GM12878 (cell line): ENCODE measurements at places on chromosomes 3 and 15. TPM values are rescaled to one million over a fixed set of nuclear protein-coding genes. Genes with fewer than 3 reads are reported as not detected.
A peak's percentile ranks its signal among the peaks of the same experiment; 100 is the strongest.

Gene LTF
- total RNA-seq = 0.31 TPM in 1 of 2 replicates, not detected in the other

DNA sequence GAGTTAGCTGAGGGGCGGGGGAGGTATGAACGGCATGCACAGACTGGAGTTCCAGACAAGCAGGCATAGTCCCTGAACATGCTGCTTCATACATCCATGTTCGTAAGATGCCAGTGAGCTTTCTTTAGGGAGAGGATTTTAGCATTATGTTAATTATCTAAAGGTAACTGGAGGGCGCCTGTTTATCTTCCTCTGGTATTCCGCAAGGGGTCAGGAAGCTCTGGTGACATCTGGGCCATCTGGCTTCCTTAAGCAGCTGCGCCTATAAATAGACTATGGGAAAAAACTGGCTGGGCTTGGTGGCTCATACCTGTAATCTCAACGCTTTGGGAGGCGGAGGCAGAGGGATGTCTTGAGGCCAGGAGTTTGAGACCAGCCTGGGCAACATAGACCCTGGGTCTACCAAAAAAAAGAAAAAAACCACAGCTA is 1.5 kb upstream of the FBXO22 start:
- H3K27me3 ChIP-seq = no peaks in the 10 kb centered on the region
- no peaks in the 10 kb centered on the region for H3K4me1 ChIP-seq
- no peaks in the 10 kb centered on the region; the same call in 1 of the 2 replicates for H3K36me3 ChIP-seq
- H3K4me3 ChIP-seq = no peak overlapping the region
- H3K27ac ChIP-seq = no peak overlapping the region

GRCh38 chr15:43525131-43525530 is 7.7 kb downstream of the MAP1A start:
- H3K27ac ChIP-seq = no peak overlapping the region
- H3K4me3 ChIP-seq = no peak overlapping the region
- no peaks in the 10 kb centered on the region for H3K27me3 ChIP-seq
- no peaks in the 10 kb centered on the region for H3K36me3 ChIP-seq
- no peaks in the 10 kb centered on the region for H3K4me1 ChIP-seq
- no peak for DNase-seq

DNA sequence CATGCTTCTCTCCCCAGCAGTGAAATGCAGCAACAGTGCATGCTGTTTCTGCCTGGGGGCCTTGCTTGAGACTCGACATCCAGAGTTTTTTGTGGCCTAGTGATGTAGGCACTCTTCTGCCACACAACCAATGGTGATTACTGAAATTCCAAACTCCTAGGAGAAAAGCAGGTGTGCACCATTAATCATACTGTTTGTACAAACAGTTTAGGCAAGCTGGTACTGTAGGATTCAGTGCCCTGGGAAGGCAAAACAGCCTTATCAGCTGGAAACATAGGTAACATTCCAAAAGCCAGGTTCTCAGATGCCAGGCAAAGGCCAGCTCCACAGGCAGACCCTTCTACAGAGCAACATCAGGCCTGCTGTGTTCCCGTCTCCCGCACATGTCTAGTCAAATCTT is 17.5 kb upstream of the RBP1 start:
- no peak overlapping the region for H3K4me3 ChIP-seq
- H3K27ac ChIP-seq = no peak overlapping the region
- H3K36me3 ChIP-seq = no peaks in the 10 kb centered on the region
- no peaks in the 10 kb centered on the region for H3K4me1 ChIP-seq
- DNase-seq = no peak

- peaks cover 11% of the 10 kb centered on the region for H3K36me3 ChIP-seq
- DNase-seq = no peak
- no peaks in the 10 kb centered on the region for H3K27me3 ChIP-seq
- no peaks in the 10 kb centered on the region for H3K4me1 ChIP-seq
These were observed 41.0 kb downstream of the GOLGA6A start for GRCh38 chr15:74041311-74041756.

Gene KIF15
- 25.7 and 29.3 TPM in 2 replicates for total RNA-seq

DNA sequence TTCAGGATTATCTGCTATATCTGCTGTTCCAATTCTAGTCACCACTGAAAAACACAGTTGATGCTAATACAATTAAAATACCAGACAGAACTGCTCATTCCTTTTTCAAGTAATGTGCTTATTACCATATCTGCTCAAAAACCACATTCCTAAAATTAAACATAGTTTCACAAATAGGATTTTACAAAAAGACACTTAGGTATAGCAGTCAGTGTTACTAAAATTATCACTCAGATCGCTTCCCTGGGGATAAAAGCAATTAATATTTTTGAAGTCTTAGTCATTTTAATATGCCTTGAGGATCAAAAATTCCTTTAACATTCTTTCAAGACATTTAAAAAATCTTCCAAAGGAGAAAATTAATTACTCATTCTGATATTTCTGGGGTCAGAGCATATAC is 71.5 kb downstream of the RAD18 start:
- no peaks in the 10 kb centered on the region for H3K4me1 ChIP-seq
- no peak for DNase-seq
- no peaks in the 10 kb centered on the region; the same call in 1 of the 2 replicates for H3K36me3 ChIP-seq

- H3K36me3 ChIP-seq = peaks cover 23% of the 10 kb centered on the region
- H3K27me3 ChIP-seq = no peaks in the 10 kb centered on the region
- H3K27ac ChIP-seq = no peak overlapping the region
- DNase-seq = no peak
- H3K4me1 ChIP-seq = peaks cover 24% of the 10 kb centered on the region
- no peak overlapping the region for H3K4me3 ChIP-seq
These were observed 2.6 kb upstream of the RBM15B start for GRCh38 chr3:51388286-51389029.

DNA sequence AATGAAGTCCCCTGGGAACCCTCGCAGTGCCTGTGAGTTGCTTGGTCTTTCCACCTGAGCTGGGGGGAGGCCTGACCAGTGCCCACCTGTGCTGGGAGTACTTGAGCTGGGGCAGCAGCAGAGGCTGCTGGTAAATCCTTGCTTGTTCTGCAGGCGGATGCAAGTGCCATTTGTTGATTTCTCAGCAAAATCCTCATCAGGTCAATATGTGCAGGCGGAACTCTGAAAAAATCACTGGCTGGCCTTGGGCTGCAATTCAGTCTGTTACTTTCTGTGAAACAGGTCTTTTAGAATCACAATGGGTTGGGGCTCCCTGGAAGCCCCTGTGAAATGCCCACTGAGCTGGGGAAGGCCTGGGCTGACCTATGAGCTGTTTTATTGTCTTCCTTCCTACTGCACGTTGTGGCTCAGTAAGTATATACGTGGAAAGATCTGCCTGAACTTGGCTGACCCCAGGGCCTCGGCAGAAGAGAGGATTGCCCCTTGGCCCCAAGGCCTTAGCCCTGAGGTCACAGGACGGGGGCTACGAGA is 182.0 kb upstream of the RGMA start:
- no peak overlapping the region for H3K4me3 ChIP-seq
- H3K4me1 ChIP-seq = no peaks in the 10 kb centered on the region
- no peaks in the 10 kb centered on the region for H3K27me3 ChIP-seq
- no peaks in the 10 kb centered on the region for H3K36me3 ChIP-seq

GRCh38 chr3:111714305-111714704 is 119.2 kb upstream of the ZBED2 start:
- H3K27ac ChIP-seq = no peak overlapping the region
- no peak overlapping the region for H3K4me3 ChIP-seq
- no peaks in the 10 kb centered on the region for H3K27me3 ChIP-seq
- H3K36me3 ChIP-seq = no peaks in the 10 kb centered on the region
- H3K4me1 ChIP-seq = no peaks in the 10 kb centered on the region

DNA sequence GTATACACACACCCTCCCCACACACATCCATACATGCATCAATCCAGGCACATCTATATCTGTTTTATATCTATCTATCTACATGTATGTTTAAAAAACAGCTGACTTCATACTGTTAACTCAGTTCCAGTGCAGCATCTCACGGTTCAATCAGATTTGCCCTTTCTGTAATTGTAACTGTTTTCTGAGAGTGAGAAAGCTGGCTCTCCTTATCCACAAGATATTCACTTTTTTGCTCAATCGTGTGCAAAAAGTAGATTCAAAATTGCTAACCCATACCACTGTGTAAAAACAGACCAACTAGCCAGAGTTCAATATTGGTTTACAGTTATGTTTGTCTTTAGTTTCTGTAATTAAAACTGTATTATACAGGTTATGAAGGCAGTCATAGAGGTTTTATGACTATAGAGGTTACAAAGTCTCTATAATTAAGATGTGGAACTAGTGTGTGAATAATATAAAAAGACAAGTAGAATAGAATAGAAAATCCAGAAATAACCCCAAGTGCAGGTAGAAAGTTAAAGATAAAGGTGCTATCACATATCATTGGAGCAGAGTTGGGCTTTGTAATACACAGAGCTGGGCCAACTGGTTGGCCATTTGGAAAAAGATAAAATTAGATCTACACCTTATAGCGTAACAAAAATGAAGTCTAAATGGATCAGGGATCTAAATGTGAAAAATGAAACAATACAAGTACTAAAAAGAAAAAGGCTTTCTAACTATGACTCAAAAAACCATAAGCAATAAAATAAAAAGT is 20.1 kb upstream of the MCF2L2 start:
- H3K27me3 ChIP-seq = no peaks in the 10 kb centered on the region
- no peak for DNase-seq
- H3K27ac ChIP-seq = no peak overlapping the region
- no peaks in the 10 kb centered on the region for H3K4me1 ChIP-seq
- H3K36me3 ChIP-seq = no peaks in the 10 kb centered on the region

DNA sequence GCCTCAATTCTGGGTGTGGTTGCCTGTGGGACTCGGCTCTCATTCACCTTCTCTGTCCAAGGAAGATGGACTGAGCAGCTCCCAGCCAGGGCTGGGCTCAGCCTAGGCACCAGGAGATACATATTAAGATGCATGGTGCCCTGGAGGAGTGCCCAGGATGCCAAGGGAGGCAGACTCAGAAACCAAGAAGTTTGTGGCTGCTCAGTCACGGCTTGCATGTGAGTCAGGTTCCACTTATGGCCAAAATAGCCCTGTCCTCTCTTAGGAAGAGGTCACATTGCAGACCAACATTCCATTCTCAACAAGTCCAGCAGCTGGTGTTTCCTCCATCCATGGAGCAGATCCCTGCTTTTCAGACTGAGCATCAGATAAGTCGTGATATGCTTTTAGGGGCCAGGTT is 21.8 kb downstream of the CDCP1 start:
- H3K4me3 ChIP-seq = no peak overlapping the region
- DNase-seq = no peak
- no peaks in the 10 kb centered on the region for H3K27me3 ChIP-seq
- no peaks in the 10 kb centered on the region for H3K4me1 ChIP-seq

GRCh38 chr15:74812533-74812932 is at the start of gene LMAN1L:
Gene LMAN1L, plus strand, starts transcription at chr15:74812835. Its CDS starts 20 bp downstream, at chr15:74812855.
- no peak within 1 kb of the TSS for H3K4me3 ChIP-seq
- H3K36me3 ChIP-seq = no peaks in the 10 kb centered on the region
- H3K27ac ChIP-seq = no peak within 1 kb of the TSS
- no peak for DNase-seq
- no peaks in the 10 kb centered on the region; the same call in 1 of the 2 replicates for H3K4me1 ChIP-seq

DNA sequence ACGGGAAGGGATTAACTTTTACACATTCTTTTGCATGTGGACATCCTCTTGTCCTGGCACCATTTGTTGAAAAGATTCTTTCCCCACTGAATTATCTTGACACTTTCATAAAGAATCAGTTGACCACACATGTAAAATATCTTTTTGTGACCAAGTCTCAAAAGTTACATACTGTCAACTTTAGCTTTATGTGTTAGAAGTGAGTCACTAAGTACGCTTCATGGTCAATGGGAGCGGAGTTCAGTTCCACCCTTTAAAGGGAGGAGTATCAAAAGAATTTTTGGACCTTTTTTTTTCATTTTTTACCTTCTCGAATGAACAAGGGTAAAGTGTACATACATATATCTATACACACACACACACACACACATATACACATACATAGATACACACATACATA is 35.4 kb downstream of the MAPK6 start:
- no peaks in the 10 kb centered on the region for H3K4me1 ChIP-seq
- DNase-seq = no peak
- no peak overlapping the region for H3K4me3 ChIP-seq
- peaks cover 9% of the 10 kb centered on the region for H3K36me3 ChIP-seq
- no peaks in the 10 kb centered on the region for H3K27me3 ChIP-seq
- no peak overlapping the region for H3K27ac ChIP-seq

- no peak overlapping the region for H3K27ac ChIP-seq
- H3K27me3 ChIP-seq = no peaks in the 10 kb centered on the region
- H3K4me1 ChIP-seq = no peaks in the 10 kb centered on the region
- DNase-seq = no peak
- no peaks in the 10 kb centered on the region for H3K36me3 ChIP-seq
These were observed 1027.7 kb upstream of the NR2F2 start for GRCh38 chr15:95302809-95303208.

DNA sequence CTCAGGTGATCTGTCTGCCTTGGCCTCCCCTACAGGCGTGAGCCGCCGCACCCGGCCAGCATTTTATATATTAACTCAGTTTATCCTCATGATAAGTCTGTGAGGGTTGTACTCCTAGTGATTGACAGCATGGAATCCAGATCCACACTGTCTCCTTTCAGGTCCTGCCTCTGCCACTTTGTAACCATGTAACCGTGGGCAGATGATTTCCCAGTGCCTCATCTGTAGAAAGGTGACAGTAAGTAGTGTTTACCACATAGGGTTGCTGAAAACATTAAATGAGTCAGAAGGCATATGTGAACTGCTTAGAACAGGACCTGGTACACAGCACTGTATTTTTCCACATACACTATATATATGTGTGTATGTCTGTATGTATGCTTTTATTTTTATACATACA is 2.4 kb downstream of the FYTTD1 start:
- H3K27ac ChIP-seq = peak overlapping the region; percentile 58
- DNase-seq = no peak
- peak overlapping the region; percentile 82 for H3K4me3 ChIP-seq
- no peaks in the 10 kb centered on the region for H3K27me3 ChIP-seq
- peaks cover 13% of the 10 kb centered on the region for H3K4me1 ChIP-seq

Gene NEO1
- total RNA-seq = 0.32 and 0.62 TPM in 2 replicates

Gene CCR3
- 0.41 and 0.66 TPM in 2 replicates for total RNA-seq

GRCh38 chr3:4421121-4421520 is 45.9 kb downstream of the SUMF1 start:
- no peaks in the 10 kb centered on the region for H3K27me3 ChIP-seq
- H3K4me1 ChIP-seq = peaks cover 1% of the 10 kb centered on the region
- DNase-seq = no peak
- no peaks in the 10 kb centered on the region; the same call in 1 of the 2 replicates for H3K36me3 ChIP-seq
- no peak overlapping the region for H3K4me3 ChIP-seq
- no peak overlapping the region; the same call in 1 of the 2 replicates for H3K27ac ChIP-seq

- peak overlapping the region; percentile 75 for H3K27ac ChIP-seq
- peak overlapping the region; percentile 76 for H3K4me3 ChIP-seq
- H3K4me1 ChIP-seq = no peaks in the 10 kb centered on the region
These were observed 774 bp downstream of the IMP3 start for GRCh38 chr15:75639191-75639708.

DNA sequence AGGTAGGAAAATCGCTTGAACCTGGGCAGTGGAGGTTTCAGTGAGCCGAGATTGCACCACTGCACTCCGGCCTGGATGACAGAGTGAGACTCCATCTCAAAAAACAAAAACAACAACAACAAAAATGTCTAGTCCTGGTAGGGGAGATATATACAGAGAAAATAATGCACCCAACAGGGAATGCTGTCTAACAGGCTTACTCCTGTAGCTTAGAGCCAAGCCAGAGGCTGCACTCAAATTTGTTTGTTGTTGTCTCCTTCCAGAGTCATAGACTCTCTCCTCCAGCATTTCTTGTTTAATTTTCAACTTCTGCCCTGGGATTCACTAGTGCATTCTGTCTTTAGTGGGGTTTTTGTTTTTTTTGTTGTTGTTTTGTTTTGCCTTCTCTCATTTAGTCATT is 4.6 kb upstream of the TRA2B start:
- peaks cover 5% of the 10 kb centered on the region; the same call in 1 of the 2 replicates for H3K4me1 ChIP-seq
- H3K27me3 ChIP-seq = no peaks in the 10 kb centered on the region
- H3K36me3 ChIP-seq = no peaks in the 10 kb centered on the region
- H3K4me3 ChIP-seq = no peak overlapping the region

Gene ZPLD1
- total RNA-seq = not detected in 2 replicates

Gene FOXB1
- not detected in 2 replicates for total RNA-seq
